ENCODE measurements at places on chromosomes 1 and 21.

DNA sequence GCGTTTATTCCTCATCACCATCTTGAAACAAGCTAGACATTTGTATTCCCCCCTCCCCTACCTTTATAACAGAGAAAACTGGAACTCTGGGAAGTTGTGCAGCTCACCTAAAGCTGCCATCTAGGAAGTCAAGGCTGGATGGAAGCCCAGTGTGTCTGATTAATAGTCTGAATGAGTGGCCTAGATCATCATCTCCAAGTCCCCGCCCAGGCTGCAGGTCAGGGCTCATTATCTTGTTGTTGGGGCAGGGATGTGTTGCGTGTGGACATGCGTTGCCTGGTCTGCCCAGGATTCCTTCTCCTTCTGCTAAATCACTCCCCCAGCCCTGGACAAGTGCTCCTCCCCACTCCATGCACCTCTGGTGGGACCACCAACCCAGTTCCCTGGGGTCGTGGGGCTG is 14.7 kb upstream of the KAZN start:
- DNase-seq = no peak

GRCh38 chr1:168709405-168710363 is 19.3 kb downstream of the DPT start:
- no peak for DNase-seq

GRCh38 chr1:204651843-204652421 is 33.6 kb downstream of the LRRN2 start:
- DNase-seq = no peak

DNA sequence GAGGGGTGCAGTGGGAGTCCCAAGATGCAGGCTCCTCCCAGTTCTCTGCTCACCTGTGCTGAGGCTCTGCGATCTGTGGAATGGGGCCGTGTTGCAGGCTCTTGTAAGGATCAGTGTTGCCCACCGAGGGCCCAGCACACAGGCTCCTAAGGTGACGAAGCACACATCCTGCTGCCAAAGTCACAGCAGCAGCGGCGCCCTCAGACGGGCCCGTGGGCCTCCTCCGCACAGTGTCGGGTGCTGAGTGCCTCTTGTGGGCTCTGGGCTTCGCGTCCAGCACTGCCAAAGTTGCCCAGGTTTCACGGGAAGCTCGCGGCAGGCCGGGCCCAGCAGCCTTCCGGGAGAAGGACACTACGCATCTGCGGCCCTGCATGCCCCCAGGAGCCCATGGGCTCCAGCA is 72.1 kb upstream of the ABCG1 start:
- no peak for DNase-seq

- DNase-seq = no peak
Measured at GRCh38 chr1:82197606-82198005, 396.9 kb downstream of the ADGRL2 start.

DNA sequence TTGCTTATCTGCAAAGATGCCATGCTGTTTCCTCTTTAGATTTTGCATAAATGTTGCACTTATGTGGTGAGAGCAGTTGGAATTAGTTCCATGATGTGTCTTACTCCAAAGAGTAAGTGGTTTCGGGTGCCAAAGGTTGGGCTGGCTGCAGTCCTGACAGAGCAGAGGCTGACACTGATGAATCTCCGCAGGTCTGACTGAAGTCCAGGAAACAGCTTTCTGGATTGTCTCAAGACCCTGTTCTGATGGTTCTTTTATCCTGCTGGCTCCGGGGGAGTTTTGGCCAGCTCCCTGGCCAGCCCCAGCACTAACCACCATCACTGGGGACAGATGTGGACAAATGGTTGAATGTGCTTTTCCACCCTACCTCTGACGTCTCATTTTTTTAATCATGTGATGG is 207.2 kb upstream of the KIAA0040 start:
- DNase-seq = no peak

DNA sequence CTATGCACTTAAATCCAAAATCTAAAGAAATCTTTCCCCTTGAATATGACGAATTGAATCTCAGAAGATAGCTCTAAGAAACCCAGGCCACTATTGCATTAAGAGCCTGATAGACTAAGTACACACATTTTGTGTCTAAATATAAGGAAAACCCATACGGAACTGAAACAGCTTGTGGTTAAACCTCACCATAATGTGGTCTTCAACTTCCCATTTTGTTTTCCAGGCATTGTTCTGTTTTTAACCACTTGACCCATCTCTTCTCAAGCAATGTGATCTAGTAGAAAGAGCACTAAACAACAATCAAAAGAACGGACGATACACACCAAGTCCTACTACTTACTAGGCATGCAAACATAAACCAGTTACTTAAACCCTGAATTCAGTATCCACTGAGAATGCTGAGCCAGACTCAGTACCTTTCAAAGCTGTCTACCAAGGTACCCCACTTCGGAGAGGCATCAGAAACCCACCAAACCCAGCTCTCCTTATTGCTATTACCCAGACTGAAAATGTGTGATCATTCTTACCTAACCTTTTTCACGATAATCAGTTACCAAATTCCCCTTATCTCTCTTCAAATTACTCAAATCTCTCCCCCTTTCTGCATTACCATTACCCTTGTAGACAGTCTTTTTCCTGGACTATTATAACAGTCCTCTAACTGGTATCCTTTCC is 12.8 kb downstream of the OTUD7B start:
- peak; percentile 95 for DNase-seq

- no peak for DNase-seq
Measured at GRCh38 chr1:26005434-26006105, 7.7 kb upstream of the PAFAH2 start.

DNA sequence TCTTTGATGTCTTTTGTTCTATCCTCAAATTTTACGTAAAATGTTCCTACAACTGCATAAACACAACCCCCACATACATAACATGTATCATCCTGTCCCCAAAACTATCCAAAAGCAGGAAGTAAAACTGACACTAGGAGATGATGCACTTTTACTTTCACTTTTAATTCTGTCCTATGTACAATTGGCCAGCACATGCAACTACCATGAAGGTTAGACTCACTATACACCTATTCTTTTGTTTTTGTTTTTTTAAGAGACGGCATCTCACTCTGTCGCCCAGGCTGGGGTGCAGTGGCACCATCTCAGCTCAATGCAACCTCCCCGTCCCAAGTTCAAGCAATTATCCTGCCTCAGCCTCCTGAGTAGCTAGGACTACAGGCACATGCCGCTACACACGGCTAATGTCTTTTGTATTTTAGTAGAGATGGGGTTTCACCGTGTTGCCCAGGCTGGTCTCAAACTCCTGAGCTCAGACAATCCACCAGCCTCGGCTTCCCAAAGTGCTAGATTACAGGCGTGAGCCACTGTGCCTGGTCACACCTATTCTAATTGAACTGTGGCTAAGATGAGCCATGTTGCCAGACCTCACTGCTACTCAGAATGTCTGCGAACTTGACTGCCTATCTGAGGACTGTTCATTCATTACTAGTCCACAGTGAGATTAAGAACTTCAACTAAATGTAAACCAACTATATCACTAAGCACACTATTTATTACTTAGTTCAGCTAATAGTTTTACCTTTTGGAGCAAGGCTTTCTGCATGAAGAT is 48.0 kb downstream of the TOR3A start:
- peak; percentile 78 for DNase-seq

- DNase-seq = no peak
Measured at GRCh38 chr1:113021430-113022085, 51.4 kb upstream of the LRIG2 start.

GRCh38 chr1:221469476-221469875 is 272.4 kb downstream of the DUSP10 start:
- no peak for DNase-seq

DNA sequence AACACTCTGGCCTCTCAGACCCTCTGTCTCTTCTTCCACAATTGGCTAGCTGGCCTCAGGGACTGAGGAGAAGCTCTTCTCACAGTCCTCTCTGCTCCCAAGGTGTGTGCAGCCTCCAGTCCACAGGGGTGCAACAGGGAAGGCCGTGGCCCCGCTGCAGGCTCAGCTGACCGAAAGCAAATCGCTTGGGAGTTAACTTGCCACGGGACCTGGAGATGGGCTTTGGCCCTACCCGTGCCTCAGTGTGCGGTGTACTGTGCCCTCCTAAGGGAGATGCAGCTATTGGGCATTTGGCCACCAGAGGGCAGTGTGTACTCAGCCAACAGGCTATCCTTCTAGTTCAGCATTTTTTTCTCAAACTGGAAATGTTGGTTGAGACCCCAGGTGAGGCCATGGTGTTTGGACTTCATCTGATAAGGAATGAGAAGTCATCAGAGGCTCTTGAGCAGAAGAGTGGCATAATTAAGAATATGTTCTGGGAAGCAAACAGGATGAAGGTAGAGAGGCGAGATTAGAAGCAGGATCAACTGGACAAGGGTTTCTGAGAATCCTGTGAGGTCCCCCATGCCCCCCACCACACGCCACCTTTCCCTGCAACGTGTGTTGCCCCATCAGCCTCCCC is 42.5 kb upstream of the TMEM125 start:
- peak; percentile 77 for DNase-seq

DNA sequence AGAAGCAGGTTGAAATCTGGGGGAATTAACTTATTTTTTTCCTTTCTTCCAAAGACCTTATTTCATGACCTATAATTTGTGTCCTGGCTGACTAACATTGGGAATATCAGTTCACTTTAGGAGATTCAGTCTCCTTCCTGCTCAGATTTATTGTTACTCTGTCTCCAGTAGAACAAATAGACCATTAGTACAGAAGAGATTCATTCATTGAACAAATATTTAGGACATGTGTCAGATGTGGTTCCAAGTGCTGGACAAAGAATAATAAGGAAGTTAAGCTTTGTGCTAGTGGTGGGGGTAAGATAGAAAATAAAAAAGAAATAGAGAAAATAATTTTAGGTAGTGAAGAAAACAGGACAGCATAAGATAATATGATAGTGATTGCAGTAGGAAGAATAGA is 20.3 kb downstream of the ZMYM4 start:
- DNase-seq = no peak

- no peak for DNase-seq
Measured at GRCh38 chr1:81330521-81330920, 470.2 kb upstream of the ADGRL2 start.

DNA sequence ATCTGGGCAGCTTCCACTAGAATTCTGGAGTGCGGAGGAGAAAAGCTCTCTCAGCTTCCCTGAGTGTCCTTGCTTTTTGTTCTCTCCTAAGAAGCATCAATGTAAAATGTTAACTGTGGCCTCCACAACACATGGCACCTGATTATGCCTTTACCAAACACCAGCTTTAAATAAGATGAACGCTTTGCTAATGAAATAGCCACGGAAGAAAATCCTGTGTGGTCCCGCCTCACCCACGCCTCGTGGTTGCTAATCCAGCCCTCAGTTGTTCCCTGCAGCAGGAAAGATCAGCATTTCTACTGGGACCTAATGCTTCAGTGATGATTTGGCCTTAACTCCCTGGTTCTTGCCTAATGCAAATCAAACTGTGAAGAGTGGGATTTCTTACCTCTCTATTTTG is 1.8 kb upstream of the ERG start:
- DNase-seq = no peak

DNA sequence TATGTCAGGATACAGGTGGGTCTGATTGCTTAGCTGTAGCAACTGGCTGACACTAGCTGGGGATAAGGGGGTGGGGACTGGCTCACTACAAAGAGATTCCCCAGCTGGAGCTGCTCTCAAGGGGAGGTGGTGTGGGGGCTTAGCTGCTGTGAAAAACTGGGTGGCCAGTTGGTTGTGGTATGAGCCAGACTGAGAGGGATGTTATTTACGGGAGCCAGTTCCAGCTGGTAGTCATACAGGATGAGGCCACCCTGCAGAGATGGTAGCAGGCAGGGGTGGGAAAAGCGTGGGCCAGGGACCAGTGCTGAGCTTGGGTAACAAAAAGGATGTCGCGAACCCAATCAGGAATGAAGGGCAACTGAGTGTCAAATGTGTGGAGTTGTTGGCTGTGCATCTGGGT is 204.0 kb upstream of the C21orf91 start:
- DNase-seq = no peak

- no peak for DNase-seq
Measured at GRCh38 chr1:241229216-241229615, 127.8 kb downstream of the RGS7 start.

- DNase-seq = no peak
Measured at GRCh38 chr1:161936786-161937185, 86.9 kb downstream of the OLFML2B start.

- DNase-seq = no peak
Measured at GRCh38 chr1:172658871-172659453, at the start of gene FASLG. FASLG (plus strand) TSS chr1:172659103; CDS start chr1:172659202, 99 bp downstream.

GRCh38 chr1:240526312-240526711 is 85.6 kb downstream of the GREM2 start:
- DNase-seq = no peak

GRCh38 chr1:172414331-172414730 is 6.2 kb upstream of the C1orf105 start:
- no peak for DNase-seq

- DNase-seq = no peak
Measured at GRCh38 chr1:119440721-119441307, 25.9 kb downstream of the HSD3B2 start.

GRCh38 chr1:45187725-45188124 is 18.7 kb downstream of the ZSWIM5 start:
- DNase-seq = no peak

- no peak for DNase-seq
Measured at GRCh38 chr1:29757866-29758780, 521.8 kb downstream of the PTPRU start.

GRCh38 chr1:175927944-175928343 is 184.5 kb upstream of the TNR start:
- no peak for DNase-seq

DNA sequence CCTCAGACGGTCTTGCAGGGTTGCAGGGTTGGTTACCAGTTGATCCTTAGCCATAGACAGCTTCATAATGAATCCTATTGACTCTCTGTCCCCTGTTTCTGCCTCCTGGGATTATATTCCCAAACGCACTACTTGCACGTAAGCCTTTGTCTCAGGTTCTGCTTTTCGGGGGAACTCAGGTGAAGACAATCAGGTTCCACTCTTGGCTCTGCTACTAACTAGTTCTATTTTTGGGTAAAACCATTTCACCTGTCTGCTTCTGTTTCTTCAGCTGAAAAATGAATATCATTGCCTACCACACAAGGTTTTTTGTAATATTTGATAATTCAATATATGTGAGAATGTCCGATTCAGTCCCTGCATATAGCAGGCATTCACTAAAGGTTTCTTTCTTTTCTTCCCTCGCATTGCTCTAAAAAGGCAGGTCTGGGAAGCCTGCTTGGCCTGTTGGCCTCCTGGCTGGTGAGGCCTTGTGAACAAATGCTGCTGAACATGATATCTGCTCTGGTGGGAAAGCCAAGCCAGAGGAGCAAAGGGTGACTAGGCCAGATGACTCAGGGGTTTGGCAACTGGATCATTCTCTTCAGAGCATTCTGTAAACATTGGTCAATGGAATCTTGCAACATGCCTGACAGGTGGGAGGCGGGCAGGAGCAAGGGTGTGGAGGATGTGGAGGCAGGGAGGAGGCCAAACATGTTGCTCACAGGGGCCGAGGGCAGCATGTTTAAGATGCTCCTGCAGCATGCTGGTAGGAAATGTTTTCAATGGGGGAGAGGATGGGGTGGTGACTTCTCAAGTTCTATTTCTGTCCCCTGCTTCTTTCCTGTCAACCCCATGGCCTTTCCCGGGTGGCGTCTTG is 23.8 kb downstream of the IER5 start:
- no peak for DNase-seq
